Activated CD8-positive, alpha-beta T cell treated with anti-CD3 and anti-CD28 coated beads, Interleukin-2, amount 10 ng/mL, durations not matched to agents 7 days and 5 days (primary cell): ENCODE measurements at places on chromosomes 1 and 21. TPM values are rescaled to one million over a fixed set of nuclear protein-coding genes. Genes with fewer than 3 reads are reported as not detected.
A peak's percentile ranks its signal among the peaks of the same experiment; 100 is the strongest.

The PTGER3 gene
- total RNA-seq = 2.8 TPM

DNA sequence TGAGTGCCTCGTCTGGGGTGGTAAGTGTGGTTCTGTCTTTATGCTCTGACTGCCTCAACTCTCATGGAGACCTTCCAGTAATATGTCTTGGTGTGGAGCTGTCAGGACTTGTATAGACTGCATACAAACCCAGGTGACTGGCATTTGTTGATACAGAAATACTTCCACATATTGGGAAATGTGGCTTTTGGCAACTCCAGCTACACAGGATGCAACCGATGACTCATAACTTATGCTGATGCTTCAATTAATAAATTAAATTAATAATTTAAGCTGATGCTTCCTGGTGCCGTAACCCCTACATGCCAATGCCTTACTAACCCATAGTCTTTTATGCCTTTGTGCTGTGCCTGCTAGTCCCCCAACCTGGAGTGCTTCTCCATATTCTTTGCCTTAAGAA, 72.3 kb upstream of the ARTN start:
- DNase-seq = no peak
- no peak overlapping the region for H3K4me3 ChIP-seq
- peaks cover 5% of the 10 kb centered on the region for H3K4me1 ChIP-seq
- H3K36me3 ChIP-seq = no peaks in the 10 kb centered on the region

GRCh38 chr1:48092401-48092800, 95.2 kb upstream of the TRABD2B start:
- DNase-seq = no peak
- H3K4me1 ChIP-seq = peaks cover 6% of the 10 kb centered on the region
- H3K36me3 ChIP-seq = no peaks in the 10 kb centered on the region

- peak overlapping the region; percentile 32 for H3K27ac ChIP-seq
- H3K36me3 ChIP-seq = peaks cover 2% of the 10 kb centered on the region
- H3K27me3 ChIP-seq = no peaks in the 10 kb centered on the region
- peak overlapping the region; percentile 9 for H3K4me3 ChIP-seq
Measured at GRCh38 chr1:199226163-199226562, 587.3 kb downstream of the PTPRC start.

DNA sequence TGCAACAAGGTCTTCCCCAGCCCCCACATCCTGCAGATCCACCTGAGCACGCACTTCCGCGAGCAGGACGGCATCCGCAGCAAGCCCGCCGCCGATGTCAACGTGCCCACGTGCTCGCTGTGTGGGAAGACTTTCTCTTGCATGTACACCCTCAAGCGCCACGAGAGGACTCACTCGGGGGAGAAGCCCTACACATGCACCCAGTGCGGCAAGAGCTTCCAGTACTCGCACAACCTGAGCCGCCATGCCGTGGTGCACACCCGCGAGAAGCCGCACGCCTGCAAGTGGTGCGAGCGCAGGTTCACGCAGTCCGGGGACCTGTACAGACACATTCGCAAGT, 3.8 kb downstream of the ZBTB18 start:
- H3K4me1 ChIP-seq = peaks cover 17% of the 10 kb centered on the region
- DNase-seq = peak; percentile 73
- peaks cover 11% of the 10 kb centered on the region for H3K27me3 ChIP-seq
- H3K4me3 ChIP-seq = no peak overlapping the region

DNA sequence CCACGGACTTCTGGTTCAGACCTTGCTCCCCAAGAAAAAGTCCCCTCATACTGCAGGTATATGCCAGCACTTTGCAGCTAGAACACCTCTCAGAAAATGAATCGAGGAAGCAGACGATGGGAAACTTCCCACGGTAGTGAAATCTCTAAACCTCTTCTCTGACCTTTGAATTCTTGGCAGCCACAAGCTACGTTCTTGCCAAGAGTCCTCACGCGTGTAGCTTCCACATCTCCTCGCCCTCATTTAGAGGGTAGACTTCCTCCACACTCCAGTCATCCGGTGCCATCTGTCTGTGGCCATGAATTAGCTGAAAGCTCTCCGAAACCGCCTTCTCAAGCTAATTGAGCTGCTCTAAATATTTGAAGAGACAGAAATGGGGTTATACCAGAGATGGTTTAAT, 127.8 kb downstream of the RGS7 start:
- no peak for DNase-seq
- H3K36me3 ChIP-seq = no peaks in the 10 kb centered on the region
- H3K4me1 ChIP-seq = no peaks in the 10 kb centered on the region
- no peak overlapping the region for H3K27ac ChIP-seq
- H3K4me3 ChIP-seq = no peak overlapping the region

The MATN1 gene
- total RNA-seq = not detected

The FCRLA gene
- total RNA-seq = not detected

DNA sequence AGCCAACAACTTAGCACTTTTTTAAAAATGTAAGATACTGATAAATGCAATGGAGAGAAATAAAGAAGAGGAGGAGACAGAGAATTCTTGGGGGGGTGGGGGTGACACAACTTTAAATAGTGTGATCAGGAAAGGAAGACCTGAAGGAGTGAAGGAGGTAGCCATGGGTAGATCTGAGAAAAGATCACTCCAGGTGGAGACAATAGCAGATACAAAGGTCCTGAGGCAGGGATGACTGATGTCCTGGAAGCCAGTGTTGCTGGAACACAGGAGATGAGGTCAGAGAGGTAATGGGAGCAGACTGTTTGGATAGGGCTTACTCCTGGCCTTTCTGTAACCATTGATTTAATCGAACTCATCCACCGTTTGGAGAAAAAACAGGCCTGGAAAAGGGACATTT, 24.6 kb upstream of the TRABD2B start:
- H3K4me1 ChIP-seq = no peaks in the 10 kb centered on the region
- peaks cover 8% of the 10 kb centered on the region for H3K27me3 ChIP-seq
- no peak for DNase-seq
- no peaks in the 10 kb centered on the region for H3K36me3 ChIP-seq
- no peak overlapping the region for H3K27ac ChIP-seq

GRCh38 chr1:243642936-243643335, 207.1 kb downstream of the AKT3 start:
- H3K27me3 ChIP-seq = no peaks in the 10 kb centered on the region
- no peak for DNase-seq
- peaks cover 14% of the 10 kb centered on the region for H3K36me3 ChIP-seq
- no peak overlapping the region for H3K4me3 ChIP-seq

DNA sequence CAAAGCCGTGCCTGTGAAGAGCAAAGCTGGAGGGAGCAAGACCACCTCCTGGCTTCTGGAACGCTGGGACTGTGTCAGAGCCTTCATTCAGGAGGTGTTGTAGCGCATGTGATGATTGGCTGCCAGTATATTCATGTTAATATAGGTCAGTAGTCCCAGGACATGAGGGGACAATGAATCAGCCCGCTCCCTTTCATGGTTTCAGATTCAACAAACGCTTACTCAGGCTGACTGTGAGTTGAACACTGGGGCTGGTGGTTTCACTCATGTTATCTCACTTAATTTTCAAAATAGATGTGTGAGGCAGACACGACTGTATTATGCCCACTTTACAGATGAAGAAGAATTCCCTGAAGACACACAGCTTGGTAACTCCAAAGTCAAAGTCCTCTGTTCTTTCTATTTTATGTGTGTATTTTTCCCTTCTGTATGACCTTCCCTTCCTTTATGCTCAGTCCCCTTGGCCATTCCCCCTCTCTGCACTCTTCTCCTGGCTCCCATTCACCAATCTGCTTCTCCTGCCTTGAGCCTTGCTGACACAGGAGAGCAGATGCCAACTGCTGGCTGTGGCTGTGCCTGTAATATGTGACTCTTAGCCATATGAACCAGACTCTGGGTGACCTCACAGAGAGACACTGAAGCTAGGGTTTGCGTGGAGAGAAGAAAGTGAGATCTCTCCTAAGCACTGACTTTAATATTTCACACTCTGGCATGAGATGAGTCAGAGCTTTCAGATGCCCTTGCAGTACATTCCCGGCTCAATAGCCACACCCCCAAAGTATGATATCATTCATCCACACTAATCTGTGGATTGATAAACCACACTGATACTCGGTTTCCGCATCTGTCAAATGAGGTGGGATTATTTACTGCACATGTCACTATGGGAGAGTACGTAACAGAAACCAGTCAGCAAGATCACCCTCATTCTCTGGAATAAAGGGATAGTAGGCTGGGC, 31.4 kb upstream of the KIRREL1 start:
- no peaks in the 10 kb centered on the region for H3K36me3 ChIP-seq
- no peak overlapping the region for H3K4me3 ChIP-seq
- H3K4me1 ChIP-seq = no peaks in the 10 kb centered on the region
- peaks cover 4% of the 10 kb centered on the region for H3K27me3 ChIP-seq
- H3K27ac ChIP-seq = no peak overlapping the region
- no peak for DNase-seq

DNA sequence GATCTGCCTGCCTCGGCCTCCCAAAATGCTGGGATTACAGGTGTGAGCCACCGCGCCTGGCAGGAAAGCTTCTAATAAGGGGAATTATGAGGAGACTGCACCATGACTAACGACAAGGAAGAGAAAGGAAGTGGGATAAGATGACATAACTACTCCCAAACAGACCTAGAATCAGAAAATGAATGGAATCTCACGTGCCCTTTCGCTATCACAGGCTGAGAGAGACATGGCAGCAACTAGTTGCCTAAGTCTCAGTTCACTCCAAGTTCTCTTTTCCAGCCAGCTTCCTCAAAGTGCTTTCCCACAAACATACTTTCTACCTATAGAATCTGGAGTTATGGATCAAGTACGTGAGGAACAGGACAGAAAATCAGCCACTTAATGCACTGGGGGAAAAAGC, 2.0 kb downstream of the PI4KB start:
- H3K4me3 ChIP-seq = no peak overlapping the region
- H3K36me3 ChIP-seq = peaks cover 43% of the 10 kb centered on the region
- no peaks in the 10 kb centered on the region for H3K27me3 ChIP-seq
- H3K27ac ChIP-seq = no peak overlapping the region

- no peak overlapping the region for H3K4me3 ChIP-seq
- H3K36me3 ChIP-seq = no peaks in the 10 kb centered on the region
- no peaks in the 10 kb centered on the region for H3K27me3 ChIP-seq
- no peaks in the 10 kb centered on the region for H3K4me1 ChIP-seq
- DNase-seq = no peak
Measured at GRCh38 chr1:191910245-191910644, 248.0 kb upstream of the RGS18 start.

The PCSK9 gene
- total RNA-seq = not detected

DNA sequence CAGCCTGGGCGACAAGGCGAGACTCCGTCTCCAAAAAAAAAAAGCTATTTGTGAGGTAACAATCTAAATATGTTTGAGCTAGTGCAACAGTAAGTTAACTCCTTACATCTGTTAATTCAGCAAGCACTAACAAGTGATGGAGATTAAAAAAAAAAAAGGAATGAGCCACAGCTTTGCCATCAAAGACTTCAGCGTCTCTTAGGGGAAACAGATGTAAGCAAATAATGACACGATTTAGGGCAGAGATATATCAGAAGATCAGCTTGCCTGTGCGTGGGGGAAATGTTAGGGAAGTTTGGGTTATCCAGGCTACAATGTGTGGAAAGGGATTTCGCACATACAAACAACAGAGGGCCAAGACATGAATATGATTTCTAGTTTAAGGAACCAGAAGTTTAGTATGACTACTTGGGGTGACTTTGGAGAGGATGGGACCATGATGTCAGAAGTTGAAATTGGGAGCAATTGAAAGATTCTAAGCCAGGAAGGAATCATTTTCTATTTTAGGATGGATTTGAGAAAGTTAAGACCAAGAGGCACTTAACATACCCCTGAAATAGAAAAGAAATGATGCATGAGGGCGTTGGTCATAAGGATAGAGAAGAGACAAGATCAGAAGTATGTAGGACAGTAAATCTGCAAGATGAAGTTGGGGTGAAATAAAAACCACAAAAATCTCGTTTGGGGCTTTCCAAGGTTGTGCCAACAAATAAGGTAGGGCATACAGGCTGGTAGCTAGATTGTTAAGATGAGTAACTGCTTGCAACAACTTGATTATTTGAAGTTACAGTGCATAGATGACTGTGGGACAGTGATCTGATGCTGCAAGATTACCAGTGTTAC, 2.4 kb upstream of the BRWD1 start:
- no peak overlapping the region for H3K27ac ChIP-seq
- no peak overlapping the region for H3K4me3 ChIP-seq
- H3K4me1 ChIP-seq = peaks cover 28% of the 10 kb centered on the region
- DNase-seq = no peak

The FBXO2 gene
- total RNA-seq = 5.6 TPM

GRCh38 chr21:46153247-46154154, 1.9 kb downstream of the FTCD start:
- no peak overlapping the region for H3K4me3 ChIP-seq
- no peaks in the 10 kb centered on the region for H3K36me3 ChIP-seq
- H3K4me1 ChIP-seq = no peaks in the 10 kb centered on the region
- DNase-seq = peak; percentile 59
- no peaks in the 10 kb centered on the region for H3K27me3 ChIP-seq

- no peak for DNase-seq
- H3K4me1 ChIP-seq = peaks cover 5% of the 10 kb centered on the region
- no peaks in the 10 kb centered on the region for H3K27me3 ChIP-seq
- no peak overlapping the region for H3K4me3 ChIP-seq
- H3K27ac ChIP-seq = no peak overlapping the region
Measured at GRCh38 chr1:52906135-52906603, 15.4 kb downstream of the ECHDC2 start.

DNA sequence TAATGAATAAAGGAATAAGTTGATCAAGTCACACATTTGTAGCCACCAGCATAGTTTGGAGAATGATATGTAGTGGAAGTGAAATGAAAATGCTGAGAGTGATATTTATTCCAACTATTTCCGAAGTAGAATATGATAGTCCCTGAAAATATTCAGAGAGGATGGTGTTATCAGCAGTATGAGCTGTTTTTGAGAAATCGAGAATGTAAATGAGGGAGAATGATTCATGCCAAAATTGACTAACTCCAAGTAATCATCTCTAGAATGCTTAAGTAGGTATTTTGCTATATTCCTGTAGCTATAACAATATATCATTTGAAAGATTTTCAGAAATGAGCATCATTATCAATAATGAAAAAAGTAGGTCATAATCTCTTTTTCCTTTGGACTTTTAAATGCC, 178.9 kb downstream of the PDE4B start:
- peaks cover 9% of the 10 kb centered on the region for H3K27me3 ChIP-seq
- no peaks in the 10 kb centered on the region for H3K36me3 ChIP-seq
- H3K4me3 ChIP-seq = no peak overlapping the region

The DMRTA2 gene
- total RNA-seq = not detected

- H3K4me3 ChIP-seq = no peak overlapping the region
- H3K27me3 ChIP-seq = no peaks in the 10 kb centered on the region
- H3K27ac ChIP-seq = no peak overlapping the region
Measured at GRCh38 chr1:202590126-202590525, 120.1 kb downstream of the SYT2 start.

The ARHGAP29 gene
- not detected for total RNA-seq

GRCh38 chr21:38474796-38475195, 23.5 kb downstream of the ERG start:
- H3K4me1 ChIP-seq = peaks cover 5% of the 10 kb centered on the region
- H3K36me3 ChIP-seq = no peaks in the 10 kb centered on the region
- H3K27me3 ChIP-seq = peaks cover 54% of the 10 kb centered on the region
- DNase-seq = no peak
